Liver (tissue), 10 donors: ENCODE measurements at places on chromosomes 2 and 18. TPM values are rescaled to one million over a fixed set of nuclear protein-coding genes. Genes with fewer than 3 reads are reported as not detected.

DNA sequence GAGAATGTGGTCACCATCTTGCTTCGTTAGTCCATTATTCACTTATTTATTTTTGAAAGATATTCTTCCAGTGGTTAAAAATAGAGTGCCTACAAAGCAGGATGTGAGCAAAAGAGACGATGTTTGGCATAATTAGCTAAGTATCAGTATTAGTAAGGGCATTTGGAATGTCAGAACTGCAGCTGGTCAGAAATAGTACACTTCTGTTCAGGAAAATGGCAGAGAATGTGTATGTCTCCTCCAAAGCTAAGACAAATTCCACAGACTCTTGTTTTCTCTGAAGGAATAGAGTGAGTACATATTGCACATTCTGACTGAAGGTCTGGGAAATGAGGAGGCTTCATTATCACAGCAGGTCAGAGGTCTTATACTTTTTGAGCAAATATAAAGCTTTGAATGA lies 209.0 kb downstream of the L3MBTL4 start:
- no peak for DNase-seq

DNA sequence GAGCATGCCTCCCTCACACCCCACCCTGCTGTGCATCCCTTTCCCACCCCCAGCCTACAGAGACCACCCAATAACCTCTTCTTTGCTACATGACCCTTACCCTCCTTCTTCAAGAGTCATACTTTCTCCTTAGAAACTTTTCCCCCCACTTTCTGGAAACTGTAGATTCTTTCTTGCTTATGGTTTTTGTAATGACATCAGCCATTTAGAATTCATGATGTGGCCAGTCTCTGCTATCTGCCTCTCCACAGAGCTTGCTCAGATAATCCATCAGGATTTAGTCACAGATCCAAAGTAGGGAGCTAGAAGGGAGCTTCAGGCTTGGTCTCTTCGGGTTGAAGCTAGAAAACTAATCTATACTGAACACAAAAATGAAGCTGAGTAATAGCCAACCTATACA lies 36.5 kb downstream of the GALM start:
- no peak for DNase-seq

NT5C1B gene
- 0.63 TPM for polyA plus RNA-seq

DNA sequence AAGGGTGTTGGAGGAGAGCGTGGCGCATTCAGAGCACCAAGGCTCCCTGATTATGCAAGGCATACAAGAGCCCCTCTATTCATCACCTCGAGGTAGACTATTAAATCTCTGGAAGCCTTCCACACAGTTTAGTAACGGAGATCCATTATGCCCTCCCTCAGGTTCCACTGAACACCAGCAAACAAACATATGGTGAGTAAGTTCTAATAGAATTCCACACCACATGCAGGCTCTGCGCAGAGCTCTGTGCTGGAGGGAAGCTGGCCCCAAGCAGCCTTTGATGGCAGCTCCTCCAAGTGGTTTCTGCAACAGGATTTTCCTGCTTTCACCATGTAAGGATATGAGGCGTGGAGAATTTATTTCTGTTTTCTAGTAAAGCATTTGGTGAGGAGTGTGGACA lies 238.6 kb downstream of the C1D start:
- DNase-seq, result no peak

- no peak for DNase-seq
Observed at GRCh38 chr2:240013343-240013742, 11.8 kb downstream of the NDUFA10 start.

LOXHD1 gene
- polyA plus RNA-seq, result not detected

- no peak for DNase-seq
Observed at GRCh38 chr18:55307505-55307904, 280.5 kb downstream of the TCF4 start.

DNA sequence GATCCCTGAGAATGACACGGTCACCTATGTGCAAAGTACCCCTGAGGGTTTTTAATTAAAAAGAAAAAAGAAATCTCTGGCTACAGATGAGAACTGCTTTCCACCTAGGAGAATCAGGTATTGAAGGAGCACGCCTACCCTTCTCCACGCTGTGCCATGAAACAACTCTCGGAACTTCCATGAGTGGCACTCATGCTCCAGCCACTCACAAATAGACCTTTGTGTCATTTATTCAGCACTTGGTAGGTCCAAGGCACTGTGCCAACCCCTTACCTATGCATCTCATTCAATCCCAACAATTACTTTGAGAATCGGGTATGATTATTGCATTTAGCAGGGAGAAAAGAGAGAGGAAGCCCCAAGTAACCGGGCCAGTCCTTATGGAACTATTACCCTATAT lies 44.9 kb upstream of the TTC39C start:
- no peak for DNase-seq

DNA sequence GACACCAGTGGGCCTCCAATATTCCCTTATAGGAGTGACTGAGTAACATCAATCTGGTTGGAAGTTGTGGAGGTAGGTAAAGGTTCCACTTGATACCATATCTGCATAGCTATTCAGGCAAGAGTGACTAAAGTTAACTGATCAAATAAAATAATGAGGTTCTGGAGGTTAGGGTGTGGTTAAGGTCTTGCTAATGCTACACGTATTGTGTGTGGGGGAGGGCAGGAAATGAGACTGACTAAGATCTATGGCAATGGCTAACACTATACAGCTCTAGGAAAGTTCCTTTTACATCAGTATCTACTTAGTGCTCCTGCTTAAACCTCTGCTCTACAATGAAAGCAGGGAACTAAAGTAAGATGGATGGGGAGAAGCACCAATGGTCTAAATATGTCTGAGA lies 149.1 kb upstream of the MGAT5 start:
- DNase-seq, result no peak

DNA sequence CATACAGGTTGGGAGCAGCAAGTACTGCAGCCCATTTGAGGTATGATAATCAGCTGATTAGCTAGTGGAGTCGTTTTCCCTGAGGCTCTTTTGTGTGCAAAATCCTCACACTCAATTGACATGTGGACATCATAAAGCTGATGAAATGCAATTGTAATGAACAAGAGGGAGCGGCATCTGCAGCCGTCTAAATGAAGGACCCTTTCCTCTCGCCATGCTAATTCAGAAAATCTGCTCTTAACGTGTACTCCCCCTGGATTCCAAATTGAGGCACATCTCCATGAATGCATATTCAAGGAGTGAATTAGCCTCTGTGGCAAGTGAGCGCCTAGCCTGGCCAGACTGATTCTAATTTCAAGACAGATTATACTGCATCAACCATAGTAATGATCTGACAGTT lies 260.9 kb upstream of the ATP5MC3 start:
- DNase-seq, result no peak

TEX44 gene
- not detected for polyA plus RNA-seq

- peak; percentile 58 for DNase-seq
Observed at GRCh38 chr2:854460-854859, 96.2 kb upstream of the SNTG2 start.

STARD6 gene
- not detected for polyA plus RNA-seq

SNED1 gene
- 2.6 TPM for polyA plus RNA-seq

- DNase-seq, result no peak
Observed at GRCh38 chr2:41410011-41410410, 637.8 kb upstream of the PKDCC start.

GRCh38 chr2:164835302-164835701 lies 6.3 kb downstream of the COBLL1 start:
- no peak for DNase-seq

- no peak for DNase-seq
Observed at GRCh38 chr2:10226038-10226724, 76.5 kb upstream of the HPCAL1 start.

DNA sequence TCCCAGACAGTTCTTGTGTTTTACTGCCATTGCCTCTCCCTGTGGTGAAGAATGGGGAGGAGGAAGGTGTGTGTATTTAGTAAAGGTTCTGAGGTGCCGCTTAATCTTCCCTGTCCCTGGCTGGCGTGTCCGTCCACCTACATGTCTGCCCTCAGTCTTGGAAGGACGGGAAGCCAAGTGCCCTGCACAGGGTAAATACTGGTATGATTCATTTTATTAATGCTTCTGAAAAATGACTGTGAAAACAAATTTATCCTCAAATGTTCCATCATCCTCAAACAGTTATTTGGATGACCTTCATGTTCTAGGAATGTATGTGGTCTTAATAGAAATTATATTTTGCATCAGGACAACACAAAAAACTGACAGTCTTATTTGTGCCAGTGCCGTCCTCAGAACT lies 6.6 kb downstream of the EPAS1 start:
- no peak for DNase-seq

GKN1 gene
- not detected for polyA plus RNA-seq

GRCh38 chr2:113869253-113869652 lies 20.6 kb upstream of the ACTR3 start:
- DNase-seq, result no peak

DNA sequence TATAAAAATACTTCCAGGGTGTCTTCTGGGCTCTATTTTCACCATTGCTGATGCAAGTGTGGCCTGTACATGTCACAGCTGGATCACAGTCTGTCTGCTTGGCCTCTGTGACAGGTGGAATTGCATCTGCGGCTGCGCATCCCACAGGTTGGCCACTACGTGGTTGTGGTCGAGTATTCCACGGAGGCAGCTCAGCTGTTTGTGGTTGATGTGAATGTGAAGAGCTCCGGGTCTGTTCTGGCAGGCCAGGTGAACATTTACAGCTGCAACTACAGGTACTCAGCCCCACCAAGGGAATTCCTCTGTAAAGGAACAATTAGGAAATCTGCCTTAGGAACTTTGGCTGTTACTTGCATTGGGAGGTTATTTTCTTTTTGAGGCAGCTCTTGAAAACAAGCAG lies 144.5 kb downstream of the LAMA3 start:
- DNase-seq, result no peak

DNA sequence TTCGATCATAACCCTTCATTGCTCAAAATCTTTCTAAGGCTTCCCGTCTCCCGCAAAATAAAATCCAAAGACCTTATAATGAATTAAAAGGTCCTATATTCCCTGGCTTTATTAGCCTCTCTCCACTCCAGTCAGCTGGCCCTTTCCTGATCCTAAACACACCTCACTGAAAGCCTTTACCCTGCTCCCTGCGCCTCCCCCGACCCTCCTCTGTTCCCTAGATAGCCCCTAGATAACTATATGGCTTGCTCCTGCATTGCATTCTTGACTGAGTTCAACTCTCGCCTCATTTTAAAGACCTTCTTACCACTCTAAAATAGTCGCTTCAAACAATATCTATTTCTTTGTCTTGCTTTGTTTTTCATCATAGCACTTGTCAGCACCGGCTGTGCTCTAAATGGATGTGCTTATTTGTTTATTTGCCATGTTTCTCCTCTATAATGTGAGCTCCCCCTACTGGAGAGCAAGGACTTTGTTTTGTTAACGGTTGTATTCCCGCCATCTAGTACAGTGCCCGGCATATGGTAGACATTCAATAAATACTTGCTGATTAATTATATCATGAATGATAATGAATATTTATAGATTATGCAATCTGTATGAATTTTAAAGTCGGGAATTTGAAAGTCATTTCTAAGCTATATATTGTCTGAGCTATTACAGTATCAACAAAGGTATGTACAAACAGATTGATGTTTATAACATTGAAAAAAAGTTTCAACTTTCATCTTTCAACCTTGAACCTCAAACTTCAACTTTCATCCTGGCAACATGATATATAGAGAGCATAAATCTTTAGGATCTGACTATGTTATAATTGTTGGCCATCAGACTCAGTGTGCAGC lies 32.4 kb upstream of the VIT start:
- no peak for DNase-seq

STAT4 gene
- 0.85 TPM for polyA plus RNA-seq

GRCh38 chr2:102074152-102074783 lies 68.3 kb upstream of the IL1R1 start:
- DNase-seq, result no peak

EXOC6B gene
- polyA plus RNA-seq, result 2.3 TPM

DNA sequence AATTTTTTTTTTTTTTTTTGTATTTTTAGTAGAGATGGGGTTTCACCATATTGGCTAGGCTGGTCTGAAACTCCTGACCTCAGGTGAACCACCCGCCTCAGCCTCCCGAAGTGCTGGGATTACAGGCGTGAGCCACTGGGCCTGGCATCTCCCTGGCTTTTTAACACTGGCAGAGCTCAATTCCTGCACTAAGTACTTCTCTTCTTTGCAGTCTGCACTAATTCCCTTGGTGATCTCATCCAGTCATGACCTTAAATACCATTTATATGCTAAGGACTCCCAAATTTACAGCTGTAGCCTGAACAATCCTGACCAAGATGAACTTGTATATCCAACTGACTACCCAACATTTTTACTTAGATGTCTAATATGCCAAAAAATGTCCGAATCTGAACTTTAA lies 10.2 kb downstream of the PREPL start:
- no peak for DNase-seq

- no peak for DNase-seq
Observed at GRCh38 chr2:98464772-98465310, 20.2 kb downstream of the INPP4A start.

- DNase-seq, result no peak
Observed at GRCh38 chr2:8254791-8255447, 426.9 kb upstream of the ID2 start.

IRS1 gene
- 8.9 TPM for polyA plus RNA-seq

- no peak for DNase-seq
Observed at GRCh38 chr2:241833101-241833663, 24.2 kb downstream of the NEU4 start.

GRCh38 chr18:36215577-36215976 lies 28.3 kb downstream of the MOCOS start:
- no peak for DNase-seq

ELOA2 gene
- polyA plus RNA-seq, result not detected

DNA sequence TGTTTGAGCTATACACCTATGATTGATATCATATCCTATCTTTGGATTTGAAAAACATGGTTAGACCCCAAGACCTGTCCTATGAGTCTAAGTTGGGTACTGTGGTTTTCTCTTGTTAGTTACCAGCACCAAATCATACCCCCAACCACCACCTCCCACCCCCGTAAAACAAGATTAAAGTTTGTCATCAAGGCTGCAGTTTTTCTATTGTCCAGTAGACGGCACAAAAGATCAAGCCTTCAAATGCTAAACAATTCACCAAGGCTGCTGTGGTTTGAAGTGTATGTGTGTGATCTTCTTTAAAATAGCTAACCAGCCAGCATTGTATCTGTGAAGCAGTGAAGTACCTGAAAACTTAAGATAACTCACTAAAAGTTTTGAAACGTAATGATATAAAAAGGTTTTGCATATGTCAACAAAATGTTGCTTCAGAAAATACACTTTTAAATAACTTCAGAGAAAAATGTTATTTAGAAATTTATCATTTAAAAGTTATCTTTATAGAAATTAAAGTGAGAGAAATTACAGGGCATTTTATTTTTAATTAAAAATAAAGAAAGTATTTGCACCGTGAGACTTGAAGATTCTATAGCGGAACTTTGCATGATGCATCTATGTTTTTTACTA lies 5.8 kb upstream of the MEIS1 start:
- DNase-seq, result no peak

- DNase-seq, result no peak
Observed at GRCh38 chr2:165122521-165122920, 81.3 kb downstream of the SCN3A start.

- DNase-seq, result no peak
Observed at GRCh38 chr2:42163444-42164045, 5.6 kb upstream of the EML4 start.

DNA sequence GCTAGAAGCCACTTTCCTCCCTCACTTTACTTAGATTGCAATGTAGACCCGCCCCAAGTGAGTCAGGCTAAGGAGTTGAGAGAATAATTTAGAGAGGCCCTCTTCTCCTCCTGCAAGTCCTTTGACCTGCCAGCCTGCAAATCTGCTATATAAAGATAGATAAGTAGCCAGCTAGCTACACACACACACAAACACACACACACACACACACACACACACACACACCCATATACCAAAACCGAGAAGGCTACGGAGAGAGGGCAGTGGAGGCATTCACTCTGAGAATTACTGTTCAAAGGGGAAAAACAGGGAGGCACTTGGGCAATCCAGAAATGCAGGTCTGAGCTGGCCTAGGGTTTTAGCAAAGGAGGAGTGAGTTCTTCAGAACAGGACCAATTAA lies 23.0 kb upstream of the SMAD7 start:
- no peak for DNase-seq

STRADB gene
- polyA plus RNA-seq, result 35.9 TPM
